Chondrocyte (in vitro differentiated cells): ENCODE measurements at places on chromosomes 11 and 22. TPM values are rescaled to one million over a fixed set of nuclear protein-coding genes. Genes with fewer than 3 reads are reported as not detected.

GRCh38 chr11:126371595-126371994 lies 16.1 kb downstream of the ST3GAL4 start:
- peaks cover 44% of the 10 kb centered on the region for H3K4me1 ChIP-seq
- no peaks in the 10 kb centered on the region for H3K27me3 ChIP-seq
- no peak overlapping the region for H3K4me3 ChIP-seq
- no peak overlapping the region for H3K27ac ChIP-seq

GRCh38 chr11:57648801-57649735 lies 644 bp downstream of the YPEL4 start:
- no peaks in the 10 kb centered on the region for H3K36me3 ChIP-seq
- no peak overlapping the region for H3K27ac ChIP-seq
- H3K4me1 ChIP-seq = peaks cover 55% of the 10 kb centered on the region
- H3K27me3 ChIP-seq = peaks cover 39% of the 10 kb centered on the region

VSIG10L2 gene
- total RNA-seq = not detected in 3 replicates

GRCh38 chr22:19783586-19784383 lies 23.2 kb downstream of the TBX1 start:
- H3K27me3 ChIP-seq = peaks cover 3% of the 10 kb centered on the region
- peaks cover 5% of the 10 kb centered on the region for H3K4me1 ChIP-seq
- no peak overlapping the region for H3K4me3 ChIP-seq
- H3K36me3 ChIP-seq = peaks cover 3% of the 10 kb centered on the region

SLC22A8 gene
- not detected in 3 replicates for total RNA-seq

- no peak overlapping the region for H3K27ac ChIP-seq
- H3K36me3 ChIP-seq = no peaks in the 10 kb centered on the region
- H3K27me3 ChIP-seq = no peaks in the 10 kb centered on the region
- no peak overlapping the region for H3K4me3 ChIP-seq
- no peak for DNase-seq
Measured at GRCh38 chr22:46033256-46034200, 56.6 kb upstream of the WNT7B start.

DNA sequence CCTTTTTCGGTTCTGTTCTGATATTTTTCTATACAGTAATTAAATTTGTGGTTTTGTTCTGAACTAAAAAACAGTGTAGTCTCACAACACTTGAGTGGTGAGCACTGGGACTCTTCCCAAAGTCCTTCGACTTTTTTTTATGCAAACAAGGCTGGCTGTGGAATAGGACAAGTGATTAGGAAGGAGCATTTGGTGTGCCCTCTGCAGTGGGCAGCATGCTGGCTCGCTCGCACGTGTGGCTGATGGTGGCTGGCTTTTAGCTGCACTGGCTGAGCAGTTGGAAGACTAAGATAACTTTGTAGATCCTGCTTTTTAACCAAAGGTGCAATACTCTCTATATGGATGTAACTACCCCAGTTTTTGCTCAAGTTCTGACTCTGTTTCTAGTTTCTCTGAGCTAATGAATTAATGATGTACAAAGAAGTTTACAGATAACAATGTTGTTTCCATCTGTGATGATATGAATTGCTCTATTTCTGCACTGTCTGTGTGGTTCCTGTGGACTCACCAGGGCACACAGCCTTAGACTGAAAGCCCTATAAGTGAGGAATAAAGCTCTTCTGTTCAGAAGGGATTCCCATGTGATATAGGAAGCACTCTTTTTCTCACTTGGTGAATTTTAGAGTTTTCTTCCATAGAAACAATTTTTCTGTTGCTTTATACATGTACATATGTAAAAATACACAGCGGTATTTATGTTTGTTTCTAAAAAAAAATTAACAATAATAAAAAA lies 143.1 kb upstream of the RASSF10 start:
- no peak for DNase-seq
- peaks cover 63% of the 10 kb centered on the region for H3K4me1 ChIP-seq
- no peak overlapping the region for H3K4me3 ChIP-seq
- H3K27me3 ChIP-seq = no peaks in the 10 kb centered on the region

PKDREJ gene
- total RNA-seq = 0.05 to 0.08 TPM (median 0.07 TPM) in 3 replicates

GRCh38 chr11:1479006-1479677 lies 7.4 kb downstream of the MOB2 start:
- H3K4me1 ChIP-seq = peaks cover 12% of the 10 kb centered on the region
- no peak overlapping the region for H3K4me3 ChIP-seq
- peak; percentile 71 for DNase-seq
- no peaks in the 10 kb centered on the region for H3K27me3 ChIP-seq
- H3K27ac ChIP-seq = no peak overlapping the region
- peaks cover 17% of the 10 kb centered on the region for H3K36me3 ChIP-seq

IL17RA gene
- total RNA-seq = 8.1 to 11.6 TPM (median 10.4 TPM) in 3 replicates

- no peak overlapping the region for H3K27ac ChIP-seq
- no peak for DNase-seq
- no peaks in the 10 kb centered on the region for H3K4me1 ChIP-seq
- H3K4me3 ChIP-seq = no peak overlapping the region
Measured at GRCh38 chr11:116710001-116710674, 62.6 kb downstream of the BUD13 start.

DNA sequence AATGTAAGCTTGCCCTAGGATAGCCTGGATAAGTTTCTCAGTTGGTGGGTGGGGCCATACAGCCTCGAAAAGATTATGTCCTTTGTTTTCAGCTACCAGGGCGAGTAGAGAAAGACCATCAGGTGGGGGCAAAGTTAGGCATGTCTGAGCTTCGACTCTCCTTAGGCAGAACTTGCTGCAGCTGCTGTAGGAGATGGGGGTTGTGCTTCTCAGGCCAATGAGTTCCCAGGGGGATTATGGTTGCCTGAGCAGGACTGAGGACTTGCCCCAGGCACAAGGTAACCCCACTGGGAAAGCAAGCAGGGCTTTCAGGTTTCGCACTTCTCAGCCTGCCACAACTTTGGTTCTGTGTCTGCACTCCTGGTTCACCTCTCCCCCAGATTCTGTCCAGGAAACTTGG lies 173.4 kb upstream of the SESN3 start:
- peaks cover 5% of the 10 kb centered on the region for H3K4me1 ChIP-seq
- no peaks in the 10 kb centered on the region for H3K27me3 ChIP-seq
- H3K4me3 ChIP-seq = no peak overlapping the region
- H3K27ac ChIP-seq = no peak overlapping the region
- peaks cover 2% of the 10 kb centered on the region for H3K36me3 ChIP-seq
- no peak for DNase-seq

DNA sequence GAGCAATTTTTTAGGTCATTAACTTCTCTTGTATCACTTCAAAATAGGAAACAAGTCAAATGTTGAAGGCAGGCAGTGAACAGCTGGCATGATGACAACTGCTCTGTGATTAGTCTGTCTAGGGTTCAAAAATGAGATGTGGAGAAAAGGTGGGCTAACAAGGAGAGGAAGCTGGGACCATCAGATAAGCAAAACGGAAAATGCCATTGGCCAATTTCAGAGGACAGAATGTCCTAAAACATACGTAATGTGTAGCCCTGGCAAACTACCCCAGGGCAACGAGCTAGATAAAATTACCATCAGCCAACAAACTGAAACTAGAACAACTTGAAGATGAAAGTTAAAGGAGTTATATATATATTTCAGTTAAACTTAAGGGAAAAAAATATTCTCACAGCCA lies 93.2 kb downstream of the RELT start:
- DNase-seq = no peak
- peaks cover 50% of the 10 kb centered on the region for H3K4me1 ChIP-seq
- no peak overlapping the region for H3K4me3 ChIP-seq
- H3K27me3 ChIP-seq = no peaks in the 10 kb centered on the region
- H3K36me3 ChIP-seq = peaks cover 3% of the 10 kb centered on the region
